Smooth muscle cell of bladder (primary cell): ENCODE measurements at places on chromosomes 1 and 21. TPM values are rescaled to one million over a fixed set of nuclear protein-coding genes. Genes with fewer than 3 reads are reported as not detected.

Gene FCRLB
- 1.1 and 1.7 TPM in 2 replicates for total RNA-seq

Gene ANKRD35
- total RNA-seq: 1.9 and 2.0 TPM in 2 replicates

Gene CLDN14
- 0.09 TPM in 1 of 2 replicates, not detected in the other for total RNA-seq

Gene DENND2D
- total RNA-seq: 6.3 and 10.1 TPM in 2 replicates

Gene DFFB
- total RNA-seq: 7.9 and 8.2 TPM in 2 replicates

Gene TTC39A
- total RNA-seq: 0.28 and 0.74 TPM in 2 replicates

Gene PGLYRP3
- total RNA-seq: not detected in 2 replicates

Gene KCND3
- total RNA-seq: 0.57 and 0.92 TPM in 2 replicates

Gene RGS4
- 6.5 and 30.6 TPM in 2 replicates for total RNA-seq

Gene AHDC1
- 2.1 and 5.5 TPM in 2 replicates for total RNA-seq

Gene NCMAP
- total RNA-seq: not detected in 2 replicates

Gene KMO
- total RNA-seq: under 0.01 TPM in 1 of 2 replicates, not detected in the other

Gene SH2D2A
- total RNA-seq: not detected in 2 replicates

Gene RIPK4
- total RNA-seq: under 0.01 TPM in 1 of 2 replicates, not detected in the other

Gene TRABD2B
- total RNA-seq: 0.28 and 0.65 TPM in 2 replicates

Gene TMEM50A
- total RNA-seq: 109 and 166 TPM in 2 replicates

Gene KLHDC9
- 1.2 and 1.8 TPM in 2 replicates for total RNA-seq

Gene WDR64
- total RNA-seq: not detected in 2 replicates
